CD4-positive, alpha-beta T cell treated with Interleukin-21 for 1 hour (primary cell): ENCODE measurements at places on chromosomes 12 and 14.

- DNase-seq, result peak; percentile 60
Observed at GRCh38 chr12:48980953-48981756, 3.0 kb downstream of the WNT1 start.

DNA sequence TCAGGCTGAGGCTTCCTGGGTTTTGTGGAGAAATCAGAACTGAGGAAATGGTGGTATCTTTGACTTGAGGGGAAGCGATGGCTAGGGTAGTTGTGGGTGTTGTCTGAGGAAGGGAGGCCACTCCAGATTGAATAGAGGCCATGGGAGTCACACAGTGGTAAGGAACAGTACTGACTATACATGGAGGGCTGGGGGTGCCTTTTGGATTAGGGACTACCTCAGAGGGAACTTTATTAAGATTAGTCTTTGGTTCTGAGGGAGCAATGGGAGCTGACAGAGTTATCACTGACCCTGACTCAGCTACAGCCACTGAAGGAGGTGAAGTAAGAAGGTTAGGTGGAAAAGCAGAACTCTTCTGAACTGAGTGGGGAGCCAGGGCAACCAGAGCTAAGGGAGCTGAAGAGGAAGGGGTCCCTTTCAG lies 4.4 kb downstream of the NACA start:
- DNase-seq, result no peak

GRCh38 chr12:112891093-112892024 lies 15.4 kb upstream of the OAS1 start:
- no peak for DNase-seq

DNA sequence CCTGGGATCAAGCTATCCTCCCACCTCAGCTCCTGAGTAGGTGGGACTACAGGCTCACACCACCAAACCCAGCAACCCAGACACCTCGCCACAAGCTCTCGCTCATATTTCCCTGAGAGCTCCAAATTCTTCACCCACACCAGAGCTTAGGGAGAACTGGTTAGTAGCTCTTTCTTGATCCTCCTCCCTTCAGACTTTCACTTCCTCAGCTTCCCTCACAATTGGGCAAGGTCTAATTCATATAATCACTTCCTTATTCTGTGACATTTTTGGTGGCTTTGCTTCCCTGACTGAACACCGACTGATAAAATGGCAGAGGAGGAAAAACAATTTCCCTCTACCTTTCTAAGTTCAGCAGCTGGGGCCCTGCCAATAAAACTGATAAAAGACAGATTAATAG lies 88.5 kb downstream of the GXYLT1 start:
- DNase-seq, result peak; percentile 2

- peak; percentile 68 for DNase-seq
Observed at GRCh38 chr12:120356567-120357030, 12.4 kb downstream of the MSI1 start.

GRCh38 chr14:75769047-75769685 lies 108.1 kb downstream of the TTLL5 start:
- DNase-seq, result no peak

- DNase-seq, result no peak
Observed at GRCh38 chr12:13163868-13164635, 32.5 kb upstream of the EMP1 start.
